ENCODE measurements at places on chromosomes 13 and 19.

GRCh38 chr19:17484520-17485185 lies 14.3 kb downstream of the SLC27A1 start:
- H3K27ac ChIP-seq, result no peak overlapping the region
- no peaks in the 10 kb centered on the region for H3K36me3 ChIP-seq
- H3K4me3 ChIP-seq, result no peak overlapping the region
- peaks cover 8% of the 10 kb centered on the region for H3K4me1 ChIP-seq
- no peak for DNase-seq

DNA sequence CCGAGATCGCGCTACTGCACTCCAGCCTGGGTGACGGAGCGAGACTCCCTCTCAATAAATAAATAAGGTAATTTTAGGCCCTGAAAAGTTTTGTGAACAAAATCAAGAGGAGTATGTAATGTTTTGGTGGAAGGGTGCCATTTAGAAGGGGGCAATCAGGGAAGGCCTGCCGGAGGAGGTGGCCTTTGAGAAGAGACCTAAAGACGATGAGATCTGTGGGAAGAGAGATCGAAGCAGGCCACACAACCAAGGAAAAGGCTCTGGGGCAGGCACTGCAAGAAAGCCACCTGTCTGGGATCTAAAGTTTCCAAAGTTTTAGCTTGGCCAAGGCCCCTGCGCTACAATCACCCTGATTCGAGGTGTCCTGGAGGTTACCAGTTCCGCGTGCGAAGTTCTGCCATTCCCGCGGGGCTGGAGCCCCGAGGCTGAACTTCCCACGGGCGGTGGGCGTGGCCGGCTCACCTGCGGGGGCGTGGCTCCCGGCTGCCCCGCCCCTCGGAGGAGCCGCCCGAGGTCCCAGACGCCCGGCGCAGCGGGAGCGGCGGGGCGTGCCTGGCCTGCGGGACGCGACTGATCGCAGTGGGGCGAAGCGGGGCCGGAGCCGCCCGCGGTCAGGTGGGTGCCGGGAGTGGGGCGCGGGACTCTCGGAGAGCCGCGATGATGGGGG lies at the start of gene KLC3:
TSS of gene KLC3 (plus strand) at position 519 of the 667 bp plus-strand sequence. CDS start 4,792 bp downstream, outside the sequence.
- DNase-seq, result no peak
- H3K4me1 ChIP-seq, result peaks cover 5% of the 10 kb centered on the region
- no peak within 1 kb of the TSS for H3K27ac ChIP-seq
- peak within 1 kb of the TSS; percentile 59 for H3K4me3 ChIP-seq
- no peaks in the 10 kb centered on the region for H3K36me3 ChIP-seq

- peak overlapping the region; percentile 80 for H3K4me3 ChIP-seq
- H3K36me3 ChIP-seq, result no peaks in the 10 kb centered on the region
- peak overlapping the region; percentile 93 for H3K27ac ChIP-seq
- no peaks in the 10 kb centered on the region for H3K27me3 ChIP-seq
- H3K4me1 ChIP-seq, result peaks cover 35% of the 10 kb centered on the region
- peak; percentile 56 for DNase-seq
These were observed 766 bp downstream of the SBNO2 start for GRCh38 chr19:1173159-1173844.

- peaks cover 4% of the 10 kb centered on the region for H3K4me1 ChIP-seq
- H3K4me3 ChIP-seq, result no peak overlapping the region
- no peak overlapping the region for H3K27ac ChIP-seq
- peaks cover 94% of the 10 kb centered on the region for H3K27me3 ChIP-seq
These were observed 22.8 kb downstream of the ONECUT3 start for GRCh38 chr19:1775951-1776605.

DNA sequence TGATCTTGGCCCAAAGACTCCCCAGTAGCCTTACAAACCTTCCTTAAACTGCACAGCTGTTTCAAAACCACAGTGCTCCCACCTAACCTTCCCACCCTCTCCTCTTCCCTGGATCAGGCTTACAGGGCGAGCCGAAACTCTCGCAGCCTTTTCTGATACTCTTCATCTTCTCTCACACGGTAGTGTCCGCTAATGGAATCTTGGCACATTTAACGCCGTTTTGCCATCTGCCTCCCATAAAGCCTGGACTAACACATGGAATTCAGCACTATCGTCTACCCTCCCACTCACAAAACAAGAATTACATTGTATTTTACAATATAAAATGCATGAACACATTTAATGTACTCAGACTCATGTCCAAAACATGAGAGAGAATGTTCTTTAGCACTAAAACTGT lies 135.9 kb downstream of the RAP2A start:
- H3K36me3 ChIP-seq, result no peaks in the 10 kb centered on the region
- H3K4me1 ChIP-seq, result peaks cover 31% of the 10 kb centered on the region
- H3K4me3 ChIP-seq, result no peak overlapping the region
- H3K27me3 ChIP-seq, result no peaks in the 10 kb centered on the region

- no peaks in the 10 kb centered on the region for H3K36me3 ChIP-seq
- H3K27me3 ChIP-seq, result no peaks in the 10 kb centered on the region
- DNase-seq, result no peak
- H3K27ac ChIP-seq, result no peak overlapping the region
- peaks cover 22% of the 10 kb centered on the region for H3K4me1 ChIP-seq
These were observed 484.5 kb downstream of the SLITRK6 start for GRCh38 chr13:85314686-85315085.

- H3K36me3 ChIP-seq, result peaks cover 3% of the 10 kb centered on the region
- no peak overlapping the region for H3K27ac ChIP-seq
- no peak overlapping the region for H3K4me3 ChIP-seq
These were observed 17.7 kb downstream of the PNMA8A start for GRCh38 chr19:46453661-46454060.

- peak; percentile 75 for DNase-seq
- no peaks in the 10 kb centered on the region for H3K36me3 ChIP-seq
- H3K27me3 ChIP-seq, result peaks cover 20% of the 10 kb centered on the region
These were observed at the start of gene ENOX1 for GRCh38 chr13:43786766-43787517. ENOX1 (minus strand) TSS chr13:43786972.

DNA sequence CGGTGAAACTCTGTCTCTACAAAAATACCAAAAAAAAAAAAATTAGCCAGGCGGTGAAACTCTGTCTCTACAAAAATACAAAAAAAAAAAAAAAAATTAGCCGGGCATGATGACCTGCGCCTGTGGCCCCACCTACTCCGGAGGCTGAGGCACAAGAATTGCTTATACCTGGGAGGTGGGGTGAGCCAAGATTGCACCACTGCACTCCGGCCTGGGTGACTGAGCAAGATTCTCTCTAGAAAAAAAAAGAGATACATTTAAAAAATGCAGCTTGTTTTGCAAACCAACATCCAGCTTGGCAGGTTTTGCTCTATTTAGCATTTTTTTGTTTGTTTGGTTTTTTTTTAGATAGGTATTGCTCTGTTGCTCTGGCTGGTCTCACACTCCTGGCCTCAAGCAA lies 6.7 kb upstream of the PGPEP1 start:
- H3K27me3 ChIP-seq, result no peaks in the 10 kb centered on the region
- no peak for DNase-seq
- H3K4me3 ChIP-seq, result no peak overlapping the region
- peaks cover 9% of the 10 kb centered on the region for H3K4me1 ChIP-seq
- no peaks in the 10 kb centered on the region for H3K36me3 ChIP-seq

GRCh38 chr13:108315273-108315672 lies 45.8 kb downstream of the TNFSF13B start:
- H3K27me3 ChIP-seq, result no peaks in the 10 kb centered on the region
- no peaks in the 10 kb centered on the region for H3K36me3 ChIP-seq
- no peak for DNase-seq
- peaks cover 7% of the 10 kb centered on the region for H3K4me1 ChIP-seq
- H3K4me3 ChIP-seq, result no peak overlapping the region
- H3K27ac ChIP-seq, result no peak overlapping the region

DNA sequence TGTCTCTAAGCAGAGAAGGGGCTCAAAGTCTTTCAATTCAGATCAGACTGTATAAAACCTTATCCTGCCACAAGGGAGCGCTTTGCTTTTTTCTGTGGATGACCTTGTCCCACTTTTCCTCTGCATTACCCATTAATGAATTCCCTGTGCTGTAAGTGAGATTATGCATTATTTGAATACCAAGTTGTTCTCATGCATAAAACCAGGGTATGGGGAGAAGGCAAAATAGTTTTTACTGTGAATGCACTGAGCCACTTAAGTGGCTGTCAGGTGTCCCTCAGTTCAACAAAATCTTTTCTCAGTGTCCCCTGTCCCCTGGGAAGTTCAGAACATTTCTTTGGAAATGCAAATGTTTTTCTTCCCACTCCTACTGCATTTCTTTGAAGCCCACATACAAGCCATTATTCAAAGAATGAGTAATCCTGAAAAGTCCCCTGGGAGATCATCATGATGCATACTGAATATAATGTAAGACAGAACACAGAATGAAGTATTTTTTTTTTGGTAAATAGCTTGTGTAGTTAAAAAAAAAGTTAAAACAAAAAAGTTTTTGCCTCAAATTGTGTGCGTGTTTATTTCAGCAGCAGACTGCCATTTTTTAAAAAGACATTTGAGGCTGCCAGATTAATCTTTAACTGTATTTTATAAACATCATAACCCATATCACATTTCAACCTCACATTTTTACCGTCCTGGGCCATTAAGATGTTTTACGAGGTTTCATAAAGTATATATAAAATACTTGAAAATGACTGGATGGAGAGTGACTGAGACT lies 506.7 kb upstream of the PCDH9 start:
- H3K4me1 ChIP-seq, result peaks cover 22% of the 10 kb centered on the region
- peak overlapping the region; percentile 91 for H3K27ac ChIP-seq
- H3K27me3 ChIP-seq, result no peaks in the 10 kb centered on the region
- H3K4me3 ChIP-seq, result peak overlapping the region; percentile 15

DNA sequence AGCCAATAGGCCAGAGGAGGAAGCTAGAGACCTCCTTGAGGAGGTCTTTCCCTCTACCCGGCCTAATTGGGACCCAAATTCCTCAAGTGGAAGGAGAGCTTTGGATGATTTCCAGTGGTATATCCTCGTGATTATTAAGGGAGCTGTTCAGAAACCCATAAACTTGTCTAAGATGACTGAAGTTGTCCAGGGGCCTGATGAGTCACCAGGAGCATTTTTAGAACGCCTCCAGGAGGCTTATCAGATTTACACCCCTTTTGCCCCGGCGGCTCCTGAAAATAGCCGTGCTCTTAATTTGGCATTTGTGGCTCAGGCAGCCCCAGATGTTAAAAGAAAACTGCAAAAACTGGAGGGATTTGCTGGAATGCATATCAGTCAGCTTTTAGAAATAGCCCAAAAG lies 198.1 kb downstream of the ZNF486 start:
- peak overlapping the region; percentile 61 for H3K27ac ChIP-seq
- H3K4me3 ChIP-seq, result no peak overlapping the region
- peaks cover 3% of the 10 kb centered on the region for H3K36me3 ChIP-seq
- no peak for DNase-seq

DNA sequence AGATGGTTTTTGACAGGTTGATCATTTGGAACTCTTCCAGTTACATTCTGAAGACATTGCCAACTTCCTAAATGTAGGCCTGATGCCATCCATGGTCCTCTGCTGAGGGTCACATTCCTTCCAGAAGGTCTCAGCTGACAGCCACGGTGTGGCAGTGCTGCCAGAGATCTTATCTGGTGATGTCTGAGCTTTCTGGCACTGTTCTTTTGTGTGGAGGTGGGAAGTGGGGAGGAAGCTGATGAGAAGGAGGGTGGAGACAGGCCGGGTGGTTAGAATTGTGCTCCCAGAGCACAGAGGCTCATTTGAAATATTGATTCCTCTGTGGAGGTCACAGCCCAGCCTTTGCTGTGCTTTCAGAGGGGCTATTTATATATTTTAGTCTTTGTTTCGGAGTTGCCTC lies 16.1 kb upstream of the MTIF3 start:
- H3K4me1 ChIP-seq, result peaks cover 10% of the 10 kb centered on the region
- H3K27me3 ChIP-seq, result peaks cover 17% of the 10 kb centered on the region
- no peaks in the 10 kb centered on the region for H3K36me3 ChIP-seq
- H3K27ac ChIP-seq, result peak overlapping the region; percentile 25
- H3K4me3 ChIP-seq, result no peak overlapping the region

- no peaks in the 10 kb centered on the region for H3K36me3 ChIP-seq
- no peak overlapping the region for H3K27ac ChIP-seq
- DNase-seq, result no peak
- H3K4me1 ChIP-seq, result peaks cover 19% of the 10 kb centered on the region
- peak overlapping the region; percentile 57 for H3K4me3 ChIP-seq
These were observed 1.9 kb downstream of the VSTM2B start for GRCh38 chr19:29527500-29528328.

DNA sequence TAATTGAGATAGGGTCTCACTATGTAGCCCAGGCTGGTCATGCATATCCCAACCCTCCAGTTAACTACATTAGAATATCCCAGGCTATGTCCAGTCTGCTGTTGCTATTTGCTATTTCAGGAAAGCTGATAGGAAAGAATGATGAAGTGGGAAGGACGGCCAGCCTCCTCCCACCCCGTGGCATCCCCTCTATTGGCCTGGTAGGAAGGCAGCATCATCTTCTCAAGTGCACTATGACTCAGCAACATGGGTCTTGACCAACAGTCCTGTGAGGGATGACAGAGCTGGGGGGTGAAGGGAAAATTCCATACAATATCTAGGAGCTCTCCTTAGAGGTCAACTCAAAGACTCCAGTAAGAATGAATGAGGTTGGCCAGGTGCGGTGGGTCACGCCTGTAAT lies 48.0 kb upstream of the ABCC4 start:
- H3K36me3 ChIP-seq, result no peaks in the 10 kb centered on the region
- no peaks in the 10 kb centered on the region for H3K27me3 ChIP-seq
- no peak overlapping the region for H3K4me3 ChIP-seq

- no peaks in the 10 kb centered on the region for H3K36me3 ChIP-seq
- no peak overlapping the region for H3K27ac ChIP-seq
- DNase-seq, result no peak
- H3K27me3 ChIP-seq, result no peaks in the 10 kb centered on the region
- H3K4me3 ChIP-seq, result no peak overlapping the region
These were observed 16.5 kb upstream of the C13orf46 start for GRCh38 chr13:113990321-113990837.

DNA sequence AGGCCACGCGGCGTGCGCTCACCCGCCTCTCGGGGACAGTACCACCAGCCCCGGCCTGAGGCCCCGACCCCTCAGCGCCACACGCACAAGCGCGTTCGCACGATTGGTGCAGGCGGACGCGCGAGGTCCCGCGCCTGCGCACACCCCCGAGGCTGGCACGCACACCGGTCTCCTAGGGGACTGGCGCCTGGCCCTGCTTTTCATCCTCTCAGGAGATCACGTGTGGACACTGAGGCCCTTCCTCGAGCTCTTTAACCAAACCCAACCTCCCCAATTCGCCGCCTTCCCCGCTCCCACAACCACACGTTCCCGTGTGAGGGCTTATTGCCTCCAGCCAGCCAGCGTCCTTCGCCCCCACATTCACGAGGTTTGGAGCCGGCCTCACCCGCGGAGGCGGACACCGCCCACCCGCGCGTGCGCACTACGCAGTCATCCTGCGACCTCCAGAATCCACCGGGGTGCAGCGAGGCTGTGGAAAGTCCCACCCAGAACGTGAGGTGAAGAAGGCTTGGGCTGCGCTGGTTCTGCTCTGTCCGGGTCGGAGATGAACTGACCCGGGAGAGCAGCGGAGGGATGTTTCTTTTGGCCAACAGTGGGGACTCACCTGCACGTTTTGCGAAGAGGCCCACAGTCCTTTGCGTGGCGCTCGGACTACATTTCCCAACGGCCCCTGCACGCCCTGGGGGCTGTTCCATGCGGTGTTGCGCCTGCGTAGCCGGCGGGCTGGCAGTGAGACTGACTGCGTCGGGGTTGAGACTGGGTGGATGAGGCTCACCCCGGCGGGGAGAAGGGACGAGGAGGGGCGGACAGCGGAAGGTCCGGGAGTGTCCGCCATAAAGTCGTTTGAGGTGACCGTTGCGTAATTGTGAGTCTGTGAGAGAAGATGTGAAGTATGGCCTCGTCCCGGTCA lies 539 bp upstream of the ZNF667 start:
- no peak overlapping the region for H3K27ac ChIP-seq
- H3K27me3 ChIP-seq, result no peaks in the 10 kb centered on the region
- no peak for DNase-seq
- H3K4me1 ChIP-seq, result no peaks in the 10 kb centered on the region
- peaks cover 10% of the 10 kb centered on the region for H3K36me3 ChIP-seq

GRCh38 chr19:21383980-21384582 lies 12.9 kb upstream of the ZNF493 start:
- peaks cover 71% of the 10 kb centered on the region for H3K36me3 ChIP-seq
- no peak for DNase-seq
- H3K4me1 ChIP-seq, result no peaks in the 10 kb centered on the region
- H3K4me3 ChIP-seq, result no peak overlapping the region
